ENCODE measurements at places on chromosomes 6 and 20. TPM values are rescaled to one million over a fixed set of nuclear protein-coding genes. Genes with fewer than 3 reads are reported as not detected.

The TMEM244 gene
- total RNA-seq: not detected

The SLC17A2 gene
- total RNA-seq: 0.50 TPM

The GTSF1L gene
- 0.39 TPM for total RNA-seq

The SPTLC3 gene
- total RNA-seq: 1.7 TPM

GRCh38 chr6:111437573-111437972 lies 45.4 kb downstream of the REV3L start:
- no peak for DNase-seq

Data from activated naive CD4-positive, alpha-beta T cell treated with anti-CD3 and anti-CD28 coated beads, Interleukin-2, amount 50 U/mL, for 72 hours (primary cell).